ENCODE measurements at places on chromosomes 7 and 10. TPM values are rescaled to one million over a fixed set of nuclear protein-coding genes. Genes with fewer than 3 reads are reported as not detected.

The TMEM270 gene
- total RNA-seq = not detected

The CALHM3 gene
- 0.20 TPM for total RNA-seq

The SLC29A4 gene
- total RNA-seq = 8.9 TPM

The ACTL6B gene
- total RNA-seq = not detected

The CNPY1 gene
- total RNA-seq = not detected
